Stimulated activated CD4-positive, alpha-beta T cell treated with anti-CD3 and anti-CD28 coated beads, TNF-alpha, amount 100 ng/mL, for 1 hour (primary cell): ENCODE measurements at places on chromosomes 1 and 21.
A peak's percentile ranks its signal among the peaks of the same experiment; 100 is the strongest.

- no peak for DNase-seq
Measured at GRCh38 chr1:213286235-213286634, 235.2 kb downstream of the RPS6KC1 start.

GRCh38 chr1:26155370-26156284, 3.3 kb upstream of the FAM110D start:
- no peak for DNase-seq

GRCh38 chr1:241309651-241310050, 47.4 kb downstream of the RGS7 start:
- no peak for DNase-seq

- DNase-seq: no peak
Measured at GRCh38 chr1:19859876-19860275, 22.3 kb upstream of the OTUD3 start.

- DNase-seq: no peak
Measured at GRCh38 chr1:115135681-115136080, 46.4 kb upstream of the TSPAN2 start.

DNA sequence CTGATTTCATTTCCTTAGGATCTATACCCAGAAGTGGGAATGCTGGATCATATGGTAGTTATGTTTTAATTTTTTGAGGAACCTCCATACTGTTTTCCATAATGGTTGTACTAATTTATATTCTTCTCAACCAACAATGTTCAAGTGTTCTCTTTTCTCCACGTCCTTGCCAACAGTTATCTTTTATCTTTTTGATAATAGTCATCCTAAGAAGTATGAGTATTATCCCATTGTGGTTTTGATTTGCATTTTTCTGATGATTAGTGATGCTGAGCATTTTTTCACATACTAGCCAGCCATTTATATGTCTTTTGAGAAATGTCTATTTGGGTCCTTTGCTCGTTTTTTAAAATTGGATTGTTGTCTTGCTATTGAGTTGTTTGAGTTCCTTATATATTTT, 38.5 kb downstream of the ABCD3 start:
- no peak for DNase-seq

- DNase-seq: no peak
Measured at GRCh38 chr21:18248171-18248570, 3.5 kb downstream of the CHODL start.

DNA sequence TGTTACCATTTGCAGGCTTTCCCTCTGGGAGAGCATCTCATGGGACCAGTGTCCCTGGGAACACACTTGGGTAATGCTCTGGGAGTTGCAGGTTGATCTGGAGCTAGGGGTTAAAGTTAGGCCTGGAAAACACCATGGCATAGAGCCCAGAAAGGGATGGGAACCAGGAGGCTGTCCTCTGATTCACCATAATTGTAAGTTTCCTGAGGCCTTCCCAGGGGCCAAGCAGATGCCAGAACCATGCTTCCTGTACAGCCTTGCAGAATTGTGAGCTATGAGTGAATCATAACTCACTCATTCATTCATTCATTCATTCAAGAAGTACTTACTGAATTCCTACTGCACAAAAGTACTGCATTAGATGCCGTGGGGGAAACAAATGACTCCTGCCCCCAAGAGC, 50.0 kb downstream of the LACTBL1 start:
- DNase-seq: no peak

DNA sequence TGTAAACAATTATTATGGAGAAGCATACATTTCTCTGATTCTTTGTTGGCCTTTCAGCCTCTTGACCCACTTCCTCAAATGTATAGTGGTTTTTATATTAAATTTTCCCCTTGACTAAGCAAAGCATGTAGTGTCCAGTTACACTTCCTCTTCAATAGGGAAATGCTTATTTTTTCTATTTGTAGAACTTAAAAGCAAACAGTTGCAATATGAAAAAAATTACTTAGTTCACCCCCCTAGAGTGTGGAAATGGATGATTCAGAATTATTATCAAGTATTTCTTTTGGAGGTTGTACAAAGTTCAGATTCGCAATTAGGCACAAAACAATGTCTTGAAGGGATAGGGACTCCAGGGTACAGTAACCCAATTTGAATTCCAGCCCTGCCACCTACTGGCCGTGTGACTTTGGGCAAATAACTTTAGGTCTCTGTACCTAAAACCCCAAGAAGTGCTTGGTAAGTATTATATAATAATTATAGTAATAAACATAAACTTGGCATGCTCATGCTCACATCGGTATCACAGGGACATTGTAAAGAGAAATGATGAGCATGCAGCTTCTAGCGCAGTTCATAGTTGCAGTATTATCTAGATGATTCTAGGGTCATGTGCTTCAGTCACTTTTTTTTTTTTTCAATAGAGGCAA, 28.6 kb upstream of the IFNGR2 start:
- DNase-seq: peak; percentile 33

DNA sequence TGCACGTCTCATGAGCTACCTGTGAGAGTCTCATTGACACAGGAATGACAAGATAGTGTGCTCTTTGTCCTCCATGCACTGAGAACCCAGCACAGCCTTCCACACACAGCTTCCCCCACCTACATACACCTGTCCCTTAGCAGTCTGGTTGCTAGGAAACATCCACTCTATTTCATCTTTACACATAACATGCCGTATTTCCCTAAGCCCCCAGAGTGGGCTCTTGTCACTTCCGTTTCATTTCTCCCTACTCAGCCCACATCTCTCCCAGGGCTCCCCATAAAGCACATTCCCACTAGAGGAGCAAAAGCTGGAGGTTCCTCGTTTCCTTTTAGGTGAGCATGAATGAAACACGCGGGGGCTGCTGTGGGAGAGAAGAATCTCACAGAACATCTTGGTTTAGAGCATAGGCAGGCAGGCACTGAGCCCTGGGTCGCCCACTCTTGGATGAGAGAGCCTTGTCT, 137.1 kb downstream of the ETS2 start:
- no peak for DNase-seq

DNA sequence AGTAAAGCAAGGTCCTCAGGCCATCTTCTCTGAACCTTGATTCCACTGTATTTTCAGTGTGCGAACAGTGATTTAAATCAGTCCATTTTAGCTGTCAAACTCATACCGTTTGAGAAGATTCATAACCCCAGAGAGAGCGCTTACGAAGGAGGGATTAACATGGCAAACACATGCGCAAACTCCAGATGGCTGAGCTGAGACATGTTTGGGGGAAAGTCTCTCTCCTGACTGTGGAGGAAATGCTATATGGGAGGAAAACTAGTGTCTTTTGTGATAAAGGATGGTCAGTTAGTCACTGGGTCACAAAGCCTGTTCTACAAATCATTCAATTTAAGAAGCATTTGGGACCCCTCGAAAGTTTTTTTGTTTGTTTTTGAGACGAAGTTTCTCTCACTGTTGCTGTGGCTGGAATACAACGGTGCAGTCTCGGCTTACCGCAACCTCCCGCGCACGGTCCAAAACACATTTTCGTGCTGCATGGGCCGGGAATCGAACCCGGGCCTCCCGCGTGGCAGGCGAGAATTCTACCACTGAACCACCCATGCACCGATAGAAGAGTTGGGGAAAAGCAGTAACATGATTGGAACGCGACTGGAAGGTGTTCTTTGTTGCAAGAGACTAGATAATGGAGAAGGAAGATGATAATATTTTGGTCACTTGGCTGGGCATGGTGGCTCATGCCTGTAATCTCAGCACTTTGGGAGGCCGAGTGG, 58.4 kb upstream of the CXADR start:
- peak; percentile 14 for DNase-seq

- DNase-seq: no peak
Measured at GRCh38 chr1:56586502-56586901, 7.1 kb upstream of the PLPP3 start.

- DNase-seq: no peak
Measured at GRCh38 chr1:229897501-229897900, 169.5 kb upstream of the GALNT2 start.

GRCh38 chr1:221122501-221122900, 243.3 kb downstream of the HLX start:
- no peak for DNase-seq

- no peak for DNase-seq
Measured at GRCh38 chr21:33265664-33266049, 510 bp upstream of the IL10RB start.

GRCh38 chr1:107535091-107535490, 394.3 kb downstream of the NTNG1 start:
- DNase-seq: no peak

- no peak for DNase-seq
Measured at GRCh38 chr1:215394084-215394991, 172.8 kb upstream of the KCTD3 start.

- DNase-seq: no peak
Measured at GRCh38 chr1:153607381-153607780, 5.6 kb downstream of the S100A16 start.

DNA sequence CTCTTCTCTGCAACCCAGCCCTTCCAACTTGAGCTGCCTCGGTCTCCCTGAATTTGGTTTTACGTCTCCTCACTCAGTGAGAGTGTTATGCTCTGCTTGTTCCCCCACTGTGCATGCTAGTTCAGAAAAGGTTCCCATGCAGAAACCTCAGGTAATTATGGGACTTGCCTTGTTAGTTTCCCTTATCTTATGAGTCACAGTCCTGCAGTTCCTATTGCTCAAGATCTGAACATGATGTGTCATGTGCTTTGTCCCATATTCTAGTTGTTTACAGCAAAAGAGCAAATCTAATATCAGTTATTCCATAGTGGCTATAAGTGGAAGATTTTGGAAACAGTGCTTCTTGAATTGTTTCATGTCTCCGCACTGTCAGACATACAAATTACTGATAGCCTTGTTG, 74.4 kb downstream of the DUSP10 start:
- DNase-seq: no peak

DNA sequence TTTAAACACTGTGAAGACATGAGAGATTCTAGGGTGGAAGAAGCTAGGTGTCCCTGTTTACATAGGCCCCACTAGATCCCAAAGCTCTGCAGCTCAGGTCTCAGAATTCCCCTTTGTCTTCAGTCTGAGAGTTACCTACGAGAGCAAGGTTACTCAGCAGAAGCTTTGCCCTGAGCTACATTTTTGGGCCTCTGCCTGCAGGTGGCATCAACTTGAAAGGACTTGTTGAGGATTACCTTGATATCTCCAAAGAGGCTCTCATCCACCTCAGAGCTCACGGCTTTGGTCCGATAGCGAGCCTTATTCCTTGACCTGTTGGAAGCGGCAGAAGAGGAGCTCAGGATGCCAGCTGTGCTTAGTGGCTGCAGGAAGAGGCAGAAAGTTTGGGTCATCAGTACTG, 7.0 kb downstream of the CFAP45 start:
- no peak for DNase-seq

DNA sequence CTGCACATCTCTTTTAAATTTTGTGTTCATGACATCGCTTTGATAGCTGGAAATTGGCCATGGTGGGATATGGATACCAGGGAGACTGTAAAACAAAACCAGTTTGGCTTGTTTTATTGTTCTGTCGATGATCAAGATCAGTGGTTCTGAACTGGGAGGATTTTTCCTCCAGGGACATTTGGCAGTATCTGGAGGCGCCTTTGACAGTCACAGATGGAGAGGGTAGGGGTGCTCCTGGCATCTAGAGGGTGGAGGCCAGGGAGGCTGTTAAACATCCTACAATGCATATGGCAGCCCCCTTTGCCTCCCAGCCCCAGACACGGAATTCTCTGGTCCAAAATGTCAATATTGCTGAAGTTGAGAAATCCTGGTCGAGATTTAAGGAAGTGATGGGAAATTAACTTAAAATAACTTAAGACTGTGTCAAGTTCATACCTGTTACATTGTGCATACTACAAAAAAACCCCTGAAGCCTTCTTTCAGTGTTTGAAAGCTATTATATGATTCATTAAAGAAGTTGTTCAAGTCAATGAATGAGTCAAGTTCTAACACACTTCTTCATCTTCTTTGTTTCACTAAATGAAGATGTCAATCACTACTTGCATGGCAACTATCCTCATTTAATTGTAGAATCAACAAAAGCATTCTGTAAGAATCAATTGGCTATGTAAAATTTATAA, 150.9 kb downstream of the KCNJ6 start:
- no peak for DNase-seq

- DNase-seq: no peak
Measured at GRCh38 chr21:36320421-36321324, 676 bp downstream of the MORC3 start.

DNA sequence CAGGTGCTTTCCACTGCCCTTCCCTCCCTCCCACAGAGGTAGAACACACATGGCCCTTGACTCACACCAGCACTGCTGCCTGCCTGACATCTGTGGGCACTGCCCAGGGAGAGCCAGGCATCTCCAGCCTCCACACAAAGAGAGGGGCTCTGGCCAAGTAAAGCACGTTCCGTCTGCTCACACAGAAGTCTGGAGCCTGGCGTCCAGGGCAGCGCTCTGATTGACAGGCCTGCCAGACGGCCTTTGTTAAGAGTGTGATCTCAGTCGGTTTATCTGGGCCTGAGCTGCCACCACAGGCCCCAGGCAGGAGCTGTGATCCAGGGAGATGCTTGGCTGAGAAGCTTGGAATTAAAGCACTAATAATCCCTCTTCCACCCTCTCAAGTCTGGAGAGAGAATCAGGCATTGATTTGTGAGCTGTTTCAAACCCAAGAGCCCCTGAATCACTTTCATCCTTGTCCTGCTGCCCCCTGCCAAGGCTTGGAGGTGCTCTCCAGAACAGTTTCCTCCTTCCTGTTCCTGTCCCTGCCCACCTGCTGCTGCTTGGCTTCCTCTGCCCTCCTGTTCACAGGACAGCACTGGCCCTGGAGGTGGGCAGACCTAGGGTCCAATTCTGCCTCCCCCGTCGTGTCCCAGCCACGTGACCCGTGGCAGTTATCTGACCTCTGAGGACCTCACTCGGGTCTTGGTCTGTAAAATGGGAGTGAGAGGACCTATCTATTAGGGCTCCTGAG, 3.7 kb downstream of the DMRTB1 start:
- no peak for DNase-seq

DNA sequence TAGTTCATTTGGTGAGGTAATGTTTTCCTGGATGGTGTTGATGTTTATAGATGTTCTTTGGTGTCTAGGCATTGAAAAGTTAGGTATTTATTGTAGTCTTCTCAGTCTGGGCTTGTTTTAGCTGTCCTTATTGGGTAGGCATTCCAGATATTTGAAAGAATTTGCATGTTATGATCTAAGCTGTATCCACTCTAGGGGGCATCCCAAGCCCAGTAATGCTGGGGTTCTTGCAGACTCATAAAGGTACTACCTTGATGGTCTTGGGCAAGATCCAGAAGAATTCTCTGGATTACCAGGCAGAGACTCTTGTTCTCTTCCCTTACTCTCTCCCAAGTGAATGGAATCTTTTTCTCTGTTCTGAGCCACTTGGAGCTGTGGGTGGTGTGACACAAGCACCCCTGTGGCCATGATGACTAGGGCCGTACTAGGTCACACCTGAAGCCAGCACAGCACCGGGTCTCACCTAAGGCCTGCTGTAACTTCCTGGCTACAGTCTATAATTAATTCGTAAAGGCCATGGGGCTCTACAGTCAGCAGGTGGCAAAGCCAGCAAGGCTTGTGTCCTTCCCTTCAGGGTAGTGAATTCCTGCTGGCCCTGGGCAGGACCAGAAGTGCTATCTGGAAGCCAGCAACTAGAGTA, 74.8 kb upstream of the PDE4B start:
- DNase-seq: no peak

- no peak for DNase-seq
Measured at GRCh38 chr1:10528066-10529014, 53.6 kb downstream of the PEX14 start.
